Fibroblast of the aortic adventitia (primary cell): ENCODE measurements at places on chromosomes 12 and 14.

- DNase-seq, result no peak
Observed at GRCh38 chr14:50375760-50376159, 20.9 kb downstream of the CDKL1 start.

DNA sequence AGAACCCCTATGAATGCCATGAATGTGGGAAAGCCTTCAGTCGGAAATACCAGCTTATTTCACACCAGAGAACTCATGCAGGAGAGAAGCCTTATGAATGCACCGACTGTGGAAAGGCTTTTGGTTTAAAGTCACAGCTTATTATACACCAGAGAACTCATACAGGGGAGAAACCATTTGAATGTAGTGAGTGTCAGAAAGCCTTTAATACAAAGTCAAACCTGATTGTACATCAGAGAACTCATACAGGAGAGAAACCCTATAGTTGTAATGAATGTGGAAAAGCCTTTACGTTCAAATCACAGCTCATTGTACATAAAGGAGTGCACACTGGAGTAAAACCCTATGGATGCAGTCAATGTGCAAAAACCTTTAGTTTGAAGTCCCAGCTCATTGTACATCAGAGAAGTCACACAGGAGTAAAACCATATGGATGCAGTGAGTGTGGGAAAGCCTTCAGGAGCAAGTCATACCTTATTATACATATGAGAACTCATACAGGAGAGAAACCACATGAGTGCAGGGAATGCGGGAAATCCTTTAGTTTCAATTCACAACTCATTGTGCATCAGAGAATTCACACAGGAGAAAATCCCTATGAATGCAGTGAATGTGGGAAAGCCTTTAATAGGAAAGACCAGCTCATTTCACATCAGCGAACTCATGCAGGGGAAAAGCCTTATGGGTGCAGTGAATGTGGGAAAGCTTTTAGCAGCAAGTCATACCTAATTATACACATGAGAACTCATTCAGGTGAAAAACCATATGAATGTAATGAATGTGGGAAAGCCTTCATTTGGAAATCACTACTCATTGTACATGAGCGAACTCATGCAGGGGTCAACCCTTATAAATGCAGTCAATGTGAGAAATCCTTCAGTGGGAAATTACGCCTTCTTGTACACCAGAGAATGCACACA is 22.3 kb downstream of the ZNF268 start:
- no peak for DNase-seq

DNA sequence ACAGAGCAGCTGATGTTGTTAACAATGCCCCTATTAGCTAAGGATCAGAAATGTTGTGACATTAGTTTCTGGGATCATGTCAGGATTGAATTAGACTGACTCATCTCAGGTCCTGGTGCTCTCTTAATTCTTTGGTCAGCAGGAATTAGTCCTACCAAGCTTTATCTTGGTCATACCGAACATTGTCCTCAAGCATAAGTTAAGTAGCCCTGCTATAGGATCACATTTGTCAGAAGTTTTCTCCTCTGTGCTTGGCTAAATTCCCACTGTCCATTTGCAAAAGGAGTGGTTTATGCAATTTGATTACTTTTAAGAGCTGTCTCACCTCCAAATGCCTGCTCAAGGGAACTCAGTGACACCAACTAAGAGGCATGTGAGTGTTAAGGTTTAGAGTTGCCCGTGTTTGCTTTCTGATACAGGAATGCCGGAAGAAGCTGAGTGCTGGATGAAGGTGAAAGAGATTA is 48.4 kb upstream of the IFNG-AS1 start:
- DNase-seq, result peak; percentile 23

GRCh38 chr12:3216726-3217682 is 139.8 kb downstream of the TSPAN9 start:
- peak; percentile 59 for DNase-seq

DNA sequence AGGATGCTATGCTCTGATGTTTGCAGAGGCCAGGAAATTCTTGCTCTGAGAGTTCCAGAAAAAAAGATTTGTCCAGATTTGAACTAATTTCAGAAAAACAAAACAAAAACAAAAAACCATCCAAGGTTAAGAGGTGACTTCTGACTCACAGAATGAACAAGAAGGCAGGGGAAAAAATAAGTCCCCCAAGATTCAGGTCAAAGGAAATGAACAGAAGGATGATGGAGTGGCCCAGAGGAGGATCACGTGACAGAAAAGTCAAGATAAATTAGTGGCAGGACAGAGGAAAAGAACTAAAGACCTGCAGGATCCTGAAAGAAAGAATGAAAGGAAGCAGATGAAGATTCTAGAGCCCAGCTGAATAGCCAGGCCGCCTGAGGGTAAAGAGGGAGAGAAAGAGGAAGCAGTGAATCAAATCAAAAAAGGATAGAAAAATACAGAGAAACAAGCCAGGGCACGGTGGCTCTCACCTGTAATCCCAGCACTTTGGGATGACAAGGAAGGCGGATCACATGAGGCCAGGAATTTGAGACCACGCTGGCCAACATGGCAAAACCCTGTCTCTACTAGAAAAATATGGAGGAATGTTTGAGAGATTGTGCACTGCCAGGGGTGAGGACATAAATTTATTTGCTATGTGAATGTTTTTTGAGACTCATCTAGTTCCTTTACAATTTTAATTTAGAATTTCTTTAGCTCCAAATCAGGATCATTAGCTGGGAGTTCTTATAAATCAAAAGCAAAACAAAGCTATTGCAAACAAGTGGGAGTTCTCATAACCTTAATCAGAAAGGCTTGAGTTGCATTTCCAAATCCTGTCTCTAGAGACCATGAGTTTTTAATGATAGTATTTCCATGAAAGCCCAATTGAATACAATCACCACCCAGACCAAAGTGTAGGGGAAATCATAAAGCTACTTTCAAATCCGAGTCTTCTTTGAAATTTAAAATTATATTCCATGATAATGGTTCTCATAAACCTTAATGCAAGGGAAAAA is 217.1 kb upstream of the PLEKHG7 start:
- peak; percentile 30 for DNase-seq

DNA sequence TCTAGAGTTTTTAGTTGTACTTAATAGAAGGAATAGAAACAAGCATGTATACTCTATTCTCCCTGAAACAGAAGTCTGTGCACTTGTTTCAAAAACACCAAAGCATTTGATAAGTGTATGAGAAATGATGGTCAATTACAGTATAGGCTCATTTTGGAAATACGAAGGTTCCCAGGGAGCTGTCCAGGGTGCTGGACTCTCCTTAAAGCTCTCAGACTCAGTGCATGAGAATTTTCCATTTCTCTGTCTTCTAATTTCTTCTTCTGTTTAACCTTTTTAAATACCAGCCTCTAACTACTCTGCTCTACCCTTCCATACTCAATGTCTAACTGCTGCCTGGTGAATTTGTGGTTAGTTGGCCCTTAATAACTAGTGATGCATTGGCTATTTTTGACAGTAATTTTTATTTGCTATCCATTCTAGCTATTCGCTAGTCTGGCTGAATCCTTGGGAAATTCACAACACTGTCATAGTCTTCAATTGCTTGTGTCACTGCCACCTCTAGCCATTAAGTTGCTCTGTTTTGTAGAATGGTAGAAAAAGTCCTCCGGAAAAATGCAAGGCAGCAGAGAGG is 229.2 kb downstream of the NRXN3 start:
- DNase-seq, result peak; percentile 12

- no peak for DNase-seq
Observed at GRCh38 chr12:29752121-29752520, 31.6 kb downstream of the TMTC1 start.

DNA sequence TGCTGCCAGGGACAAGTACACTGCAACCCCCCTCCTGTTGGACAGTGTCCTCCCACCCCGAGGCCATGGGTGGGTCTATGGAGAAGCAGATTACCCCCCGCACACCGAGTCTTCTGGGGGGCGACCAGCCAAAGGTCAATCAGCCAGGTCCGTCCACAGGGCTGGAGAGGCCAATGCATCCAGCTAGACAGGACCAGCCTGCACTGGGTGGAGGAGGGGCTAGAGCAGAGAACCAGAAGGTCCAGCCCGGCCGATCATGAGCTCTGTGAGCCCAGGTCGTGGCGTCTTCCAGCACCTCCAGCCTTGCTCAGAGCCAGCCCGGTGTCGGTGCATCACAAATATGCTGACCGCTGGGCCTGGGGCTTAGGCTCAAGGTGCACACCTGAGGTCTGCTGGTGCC is 8.2 kb upstream of the ADSS1 start:
- DNase-seq, result no peak

DNA sequence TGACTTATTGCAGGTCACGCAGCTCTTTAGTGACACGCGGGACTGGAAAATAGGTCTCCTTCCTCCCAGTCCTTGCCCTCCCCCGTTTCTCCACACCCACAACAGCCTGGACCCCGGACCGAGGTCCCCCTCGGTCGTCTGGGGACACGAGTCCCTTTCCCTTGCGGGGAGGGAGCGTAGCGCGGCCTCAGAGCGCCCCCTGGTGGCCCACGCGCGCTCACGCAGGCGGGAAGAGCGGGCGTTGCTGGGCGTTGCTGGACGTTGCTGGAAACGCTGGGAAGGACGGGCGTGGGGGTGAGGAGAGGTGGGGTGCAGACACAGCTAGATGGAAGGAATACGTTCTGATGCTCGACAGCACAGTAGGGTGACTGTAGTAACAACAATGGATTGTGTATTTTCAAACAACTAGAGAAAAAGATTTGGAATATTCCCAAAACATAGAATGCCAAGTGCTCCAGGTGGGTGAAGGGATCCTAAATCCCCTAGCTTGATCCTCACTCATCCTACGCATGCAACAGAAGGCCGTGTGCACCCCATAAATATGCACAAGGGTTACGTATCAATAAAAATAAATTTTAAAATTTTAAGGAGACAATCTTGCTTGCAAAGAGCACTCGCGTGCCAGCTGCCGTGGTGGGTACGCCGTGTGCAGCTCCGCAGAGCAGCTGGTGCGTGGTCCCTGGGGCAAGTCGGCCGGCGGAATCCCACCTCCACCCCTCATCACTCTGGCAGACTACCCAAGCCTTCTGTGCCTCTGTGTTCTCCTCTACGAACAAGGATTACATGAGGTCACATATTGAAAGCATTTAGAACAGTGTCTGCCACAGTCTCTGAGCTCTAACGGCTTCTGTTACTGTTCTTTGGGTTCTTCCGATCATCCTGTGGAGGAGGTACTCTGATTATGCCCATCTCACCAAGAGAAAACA is 87.4 kb downstream of the B4GALNT3 start:
- peak; percentile 43 for DNase-seq

- DNase-seq, result no peak
Observed at GRCh38 chr14:36521598-36522345, 1.7 kb upstream of the NKX2-1 start.

- DNase-seq, result peak; percentile 36
Observed at GRCh38 chr14:88426271-88426670, 40.8 kb downstream of the SPATA7 start.

GRCh38 chr12:51863933-51864832 is 15.7 kb upstream of the FIGNL2 start:
- DNase-seq, result no peak

- DNase-seq, result peak; percentile 30
Observed at GRCh38 chr12:110498984-110499706, 2.8 kb downstream of the VPS29 start.

DNA sequence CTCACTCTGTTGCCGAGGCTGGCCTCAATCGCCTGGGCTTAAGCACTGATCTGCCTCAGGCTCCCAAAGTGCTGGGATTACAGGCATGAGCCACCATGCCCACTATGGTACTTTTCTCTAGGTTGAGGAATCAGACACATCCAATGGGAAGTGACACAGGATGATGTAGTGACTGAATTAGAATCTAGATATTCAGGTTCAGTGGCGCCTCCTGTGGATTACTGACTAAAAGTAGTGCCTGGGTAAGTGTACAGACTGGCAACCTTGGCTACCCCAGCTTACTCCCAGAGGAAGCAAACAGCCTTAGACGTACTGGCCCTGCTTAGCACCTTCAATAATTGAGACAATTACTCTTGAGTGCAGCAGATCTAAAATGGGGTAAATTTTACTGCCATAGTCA is 22.8 kb downstream of the GALNT8 start:
- no peak for DNase-seq

- DNase-seq, result no peak
Observed at GRCh38 chr12:92641291-92641690, 61.5 kb upstream of the PLEKHG7 start.

- DNase-seq, result no peak
Observed at GRCh38 chr14:74368026-74368425, 19.8 kb downstream of the VRTN start.

GRCh38 chr12:91663310-91663709 is 480.7 kb upstream of the DCN start:
- no peak for DNase-seq

GRCh38 chr12:123022846-123023245 is 42.4 kb downstream of the ARL6IP4 start:
- DNase-seq, result no peak

DNA sequence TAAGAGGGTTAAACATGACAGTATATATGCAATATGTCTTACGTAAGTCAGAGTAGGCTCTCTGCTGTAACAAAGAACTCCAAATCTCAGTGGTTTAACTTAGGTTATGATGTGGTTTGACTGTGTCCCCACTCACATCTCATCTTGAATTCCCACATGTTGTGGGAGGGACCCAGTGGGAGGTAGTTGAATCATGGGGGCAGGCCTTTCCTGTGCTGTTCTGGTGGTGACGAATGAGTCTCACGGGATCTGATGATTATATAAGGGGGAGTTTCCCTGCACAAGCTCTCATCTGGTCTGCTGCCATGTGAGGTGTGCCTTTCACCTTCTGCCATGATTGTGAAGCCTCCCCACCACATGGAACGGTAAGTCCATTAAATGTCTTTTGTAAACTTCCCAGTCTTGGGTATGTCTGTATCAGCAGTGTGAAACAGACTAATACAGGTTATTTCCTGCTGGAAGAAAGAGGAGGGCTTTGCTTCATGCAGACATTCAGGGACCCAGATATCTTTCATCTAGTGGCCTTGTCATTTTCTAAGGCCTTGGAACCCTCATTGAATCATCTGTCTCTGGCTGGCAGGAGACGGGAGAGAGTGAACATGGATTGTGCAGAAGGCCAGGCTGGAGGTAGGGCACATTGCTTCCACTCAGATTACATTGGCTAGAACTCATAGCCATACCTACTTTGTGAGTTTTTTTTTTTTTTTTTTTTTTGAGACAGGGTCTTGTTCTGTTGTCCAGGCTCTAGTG is 96.1 kb downstream of the CRADD start:
- DNase-seq, result peak; percentile 56

DNA sequence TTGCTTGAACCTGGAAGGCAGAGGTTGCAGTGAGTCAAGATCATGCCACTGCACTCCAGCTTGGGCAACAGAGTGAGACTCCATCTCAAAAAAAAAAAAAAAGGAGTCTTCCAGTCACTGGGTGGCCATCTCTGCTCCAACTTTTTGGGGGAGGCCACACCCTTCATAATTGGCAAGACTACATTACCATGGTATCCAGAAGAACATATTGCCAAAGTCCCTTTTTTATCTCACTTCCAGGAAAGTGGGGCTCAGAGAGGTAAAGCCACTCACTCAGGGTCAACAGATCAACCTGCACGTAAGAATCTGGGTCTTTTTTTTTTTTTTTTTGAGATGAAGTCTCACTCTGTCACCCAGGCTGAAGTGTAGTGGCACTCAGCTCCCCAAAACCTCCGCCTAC is 5.0 kb upstream of the CD63 start:
- DNase-seq, result peak; percentile 25

GRCh38 chr14:58824106-58824505 is 186.3 kb downstream of the DACT1 start:
- no peak for DNase-seq
